ENCODE measurements at places on chromosomes 6 and 20.
A peak's percentile ranks its signal among the peaks of the same experiment; 100 is the strongest.

DNA sequence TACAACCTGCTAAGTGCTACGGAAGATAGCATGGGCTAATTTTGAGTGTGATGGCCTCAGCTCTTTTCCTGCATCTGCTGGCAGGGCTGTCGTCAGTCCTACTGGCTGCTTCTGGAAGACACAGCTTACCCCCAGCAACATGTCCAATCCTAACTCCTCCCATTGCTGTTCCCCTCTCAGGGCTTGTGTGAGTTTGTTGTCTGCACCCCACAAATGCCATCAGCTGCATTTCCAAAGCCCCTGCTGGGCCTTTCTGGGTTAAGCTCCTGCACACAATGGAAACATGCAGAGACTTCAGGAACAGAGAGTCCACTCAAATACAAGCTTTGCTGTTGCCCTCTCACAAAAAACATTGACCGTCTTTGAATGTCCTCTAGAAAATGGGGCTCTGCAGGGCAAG lies 84.7 kb downstream of the RNF182 start:
- DNase-seq, result no peak

- no peak for DNase-seq
Measured at GRCh38 chr20:57834306-57835073, 124.7 kb upstream of the PMEPA1 start.

- no peak for DNase-seq
Measured at GRCh38 chr6:15430186-15430585, 184.3 kb downstream of the JARID2 start.

DNA sequence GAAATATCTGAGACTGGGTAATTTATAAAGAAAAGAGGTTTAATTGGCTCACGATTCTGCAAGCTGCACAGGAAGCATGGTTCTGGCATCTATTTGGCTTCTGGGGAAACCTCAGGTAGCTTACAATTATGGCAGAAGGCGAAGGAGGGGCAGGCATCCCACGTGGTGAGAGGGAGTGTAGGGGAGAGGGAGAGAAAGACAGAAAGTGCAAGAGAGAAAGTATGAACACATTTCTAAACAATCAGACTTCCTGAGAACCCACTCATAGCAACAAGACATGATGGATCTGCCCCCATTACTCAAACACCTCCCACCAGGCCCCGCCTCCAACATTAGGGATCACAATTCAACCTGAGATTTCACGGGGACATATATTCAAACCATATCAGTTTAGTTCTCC lies 107.4 kb downstream of the PERP start:
- DNase-seq, result no peak

GRCh38 chr6:64012351-64013001 lies 376.9 kb downstream of the PHF3 start:
- DNase-seq, result peak; percentile 28
